Stimulated activated CD4-positive, alpha-beta T cell treated with anti-CD3 and anti-CD28 coated beads, Interleukin-12 subunit alpha, Interleukin-12 subunit beta, amount 100 ng/mL, for 48 hours (primary cell): ENCODE measurements at places on chromosomes 2 and 18.

DNA sequence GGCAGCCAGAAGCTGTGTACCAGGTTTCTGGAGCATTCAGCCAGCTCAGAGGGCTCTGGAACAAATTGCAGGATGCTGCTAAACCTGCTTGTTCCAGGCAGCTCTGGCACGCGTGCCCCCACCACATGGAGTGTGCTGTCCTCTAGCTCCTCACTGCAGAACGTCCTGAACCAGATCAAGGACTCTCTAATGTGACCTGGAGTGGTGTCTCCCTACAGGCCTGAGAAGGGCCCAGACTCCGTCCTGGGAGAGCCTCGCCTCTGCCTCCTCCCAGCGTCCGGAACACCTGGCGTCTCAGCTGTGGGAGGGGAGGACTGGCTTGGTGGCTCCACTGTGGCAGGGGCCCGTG, 115.6 kb upstream of the GPC1 start:
- DNase-seq = no peak

DNA sequence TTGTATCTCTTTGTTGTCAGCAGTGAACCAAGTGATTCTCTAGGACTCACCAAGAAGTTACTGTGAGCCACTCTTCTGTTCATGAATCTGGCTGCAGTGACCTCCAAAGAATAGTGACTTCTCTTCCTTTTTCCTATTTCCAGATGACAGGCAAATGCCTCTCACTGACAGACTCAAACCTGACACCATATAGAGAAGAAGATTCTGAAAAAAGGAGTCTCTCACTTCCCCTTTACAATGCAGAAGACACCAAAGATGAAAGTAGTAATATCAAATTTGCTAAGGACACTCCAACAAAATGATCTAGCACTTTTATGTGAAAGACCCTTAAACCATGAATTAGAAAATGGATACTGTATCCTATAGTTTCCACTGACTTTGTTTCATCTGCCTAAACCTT, 44.4 kb upstream of the SETBP1 start:
- DNase-seq = no peak

DNA sequence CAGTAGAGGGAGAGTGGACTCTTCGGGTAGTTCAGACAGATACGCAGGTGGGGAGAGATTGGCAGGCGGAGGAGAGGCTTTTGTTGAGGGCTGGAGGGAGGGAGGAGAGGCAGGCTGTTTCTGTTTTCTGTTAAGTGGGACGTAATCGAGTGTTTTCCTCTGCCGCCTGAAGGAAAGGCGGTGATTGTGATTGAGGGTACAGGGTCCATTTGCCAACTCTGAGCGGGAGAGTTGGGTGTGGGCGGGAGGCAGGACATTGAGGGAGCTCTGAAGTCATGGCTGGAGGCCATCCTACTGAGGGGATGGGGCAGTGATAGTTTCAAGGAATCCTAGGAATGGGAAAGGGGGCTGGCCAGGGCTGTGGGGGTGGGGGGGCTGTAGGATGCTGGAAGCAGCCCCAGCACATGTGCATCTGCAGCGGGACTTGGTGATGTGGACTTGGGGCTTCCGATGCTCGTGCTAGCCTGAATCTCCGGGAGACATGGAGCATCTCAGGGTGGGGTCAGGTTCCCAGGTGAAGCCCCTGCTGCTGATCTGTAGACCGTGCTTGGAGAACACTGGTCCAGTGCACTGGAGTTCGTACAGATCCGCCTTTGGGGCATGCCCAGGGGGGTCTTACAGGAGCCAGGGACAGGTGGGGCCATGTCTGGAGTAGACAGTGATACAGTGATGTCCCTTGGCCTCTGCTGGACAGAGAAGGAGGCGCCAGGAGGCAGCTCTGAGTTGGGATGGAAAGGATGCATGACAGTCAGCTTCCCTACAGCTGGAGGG, 167.5 kb downstream of the AGAP1 start:
- no peak for DNase-seq

- DNase-seq = no peak
Measured at GRCh38 chr18:7677001-7677400, 109.9 kb downstream of the PTPRM start.

DNA sequence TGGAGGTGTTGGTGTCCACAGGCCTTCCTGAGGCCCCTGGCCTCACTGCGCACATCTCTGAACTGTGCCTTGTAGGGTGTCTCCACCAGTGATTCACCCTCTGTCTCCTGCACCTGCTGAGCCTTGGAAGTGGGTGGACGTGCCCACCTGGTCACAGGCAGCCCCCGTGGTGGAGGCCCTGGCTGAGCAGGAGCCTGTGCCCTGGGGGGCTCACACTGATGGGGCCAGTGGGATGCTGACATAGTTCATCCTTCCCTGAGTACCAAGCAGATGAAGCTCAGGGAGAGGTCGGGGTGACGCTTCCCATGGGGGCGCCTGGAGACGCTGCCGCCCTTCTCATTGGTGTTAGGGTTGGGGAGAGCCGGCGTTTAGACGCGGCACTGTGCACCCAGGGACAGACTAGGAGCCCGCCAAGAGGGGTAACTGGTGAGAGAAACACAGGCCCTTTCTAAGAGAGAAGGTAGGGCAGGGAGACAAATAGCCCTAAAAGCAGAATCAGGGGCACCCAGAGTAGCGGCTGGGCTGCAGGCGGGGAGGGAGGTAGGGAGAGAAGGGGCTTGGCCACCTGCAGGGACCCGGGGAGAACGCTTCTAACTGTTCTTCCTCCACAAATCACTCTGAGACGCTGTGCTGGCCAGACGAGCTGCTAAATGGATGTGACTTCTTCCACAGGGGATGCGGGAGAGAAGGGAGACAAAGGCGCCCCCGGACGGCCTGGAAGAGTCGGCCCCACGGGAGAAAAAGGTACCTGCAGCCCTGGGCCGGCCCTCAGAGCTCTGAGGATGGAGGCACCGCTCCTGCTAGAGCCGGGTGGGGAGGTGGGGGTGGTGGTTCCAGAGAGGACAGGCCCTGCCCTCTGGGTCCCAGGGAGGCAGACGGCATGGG, 18.0 kb downstream of the COLEC11 start:
- no peak for DNase-seq
